Fibroblast of lung (primary cell): ENCODE measurements at places on chromosomes 12 and 14. TPM values are rescaled to one million over a fixed set of nuclear protein-coding genes. Genes with fewer than 3 reads are reported as not detected.

Gene MSI1
- total RNA-seq: under 0.01 TPM in 1 of 2 replicates, not detected in the other

Gene SYCP3
- total RNA-seq: 0.17 and 0.26 TPM in 2 replicates

Gene P2RX7
- total RNA-seq: 16.7 and 17.2 TPM in 2 replicates

Gene KLRC2
- total RNA-seq: not detected in 2 replicates

Gene CLEC7A
- total RNA-seq: not detected in 2 replicates

Gene PDE3A
- 0.17 and 0.26 TPM in 2 replicates for total RNA-seq

Gene CIROP
- total RNA-seq: 0.17 and 1.0 TPM in 2 replicates

Gene HEBP1
- 23.6 and 33.7 TPM in 2 replicates for total RNA-seq

Gene CCDC196
- total RNA-seq: not detected in 2 replicates

Gene NGB
- not detected in 2 replicates for total RNA-seq

- H3K36me3 ChIP-seq: no peaks in the 10 kb centered on the region
- DNase-seq: no peak
Observed at GRCh38 chr14:30440961-30441360, 118.0 kb upstream of the G2E3 start.

DNA sequence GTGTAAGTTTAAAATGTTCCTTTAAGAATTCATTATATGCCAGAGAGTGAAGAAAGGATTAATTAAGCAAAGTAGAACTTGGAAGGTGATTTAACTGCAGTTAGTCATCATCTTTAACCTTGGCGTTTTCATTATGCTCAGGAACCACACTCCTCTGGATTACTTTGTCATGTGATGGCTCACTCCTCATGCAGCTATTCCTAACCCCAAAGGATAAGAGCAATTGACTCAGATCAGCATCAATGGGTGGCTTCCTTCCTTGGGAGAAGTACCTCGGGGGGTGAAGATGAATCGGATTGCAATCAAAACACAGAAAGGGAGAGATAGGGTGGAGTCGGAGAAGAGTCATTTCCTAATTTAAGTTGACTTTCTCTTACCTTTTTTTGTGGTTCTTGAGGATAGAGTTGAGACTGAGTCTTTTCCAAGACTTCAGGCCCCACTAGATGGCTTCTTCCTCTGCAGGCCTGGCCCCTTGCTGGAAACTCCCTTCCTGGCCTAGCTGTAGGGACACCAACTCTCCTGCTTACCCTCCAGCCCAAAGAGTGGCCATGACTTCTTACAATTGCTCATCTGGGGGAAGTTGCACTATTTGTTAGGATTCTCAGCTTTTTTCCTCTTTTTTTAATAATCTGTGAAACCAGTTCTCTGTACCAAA lies 238.6 kb upstream of the DDHD1 start:
- DNase-seq: peak; percentile 57
- no peaks in the 10 kb centered on the region for H3K27me3 ChIP-seq
- H3K36me3 ChIP-seq: no peaks in the 10 kb centered on the region
- peak overlapping the region; percentile 56 for H3K27ac ChIP-seq
- peaks cover 4% of the 10 kb centered on the region for H3K4me1 ChIP-seq
- H3K4me3 ChIP-seq: no peak overlapping the region

DNA sequence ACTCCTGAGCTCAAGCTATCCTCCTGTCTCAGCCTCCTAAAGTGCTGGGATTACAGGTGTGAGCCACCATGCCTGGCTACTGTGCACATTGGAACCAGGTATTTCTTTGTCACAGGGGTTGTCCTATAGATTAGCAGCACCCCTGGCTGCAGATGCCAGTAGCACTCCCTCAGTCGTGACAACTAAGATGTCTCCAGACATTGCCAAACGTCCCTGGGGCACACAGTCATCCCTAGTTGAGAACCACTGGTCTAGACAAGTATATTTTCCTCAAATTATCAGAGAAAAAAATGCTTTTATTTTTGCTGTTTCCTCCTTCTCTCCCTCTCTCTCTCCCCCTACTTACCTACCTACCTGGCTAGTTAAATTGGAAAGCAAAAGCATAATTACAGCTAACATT lies 17.9 kb upstream of the P2RX7 start:
- H3K27ac ChIP-seq: no peak overlapping the region
- no peak overlapping the region for H3K4me3 ChIP-seq
- H3K4me1 ChIP-seq: no peaks in the 10 kb centered on the region
- DNase-seq: no peak
- H3K36me3 ChIP-seq: no peaks in the 10 kb centered on the region
- H3K27me3 ChIP-seq: no peaks in the 10 kb centered on the region

DNA sequence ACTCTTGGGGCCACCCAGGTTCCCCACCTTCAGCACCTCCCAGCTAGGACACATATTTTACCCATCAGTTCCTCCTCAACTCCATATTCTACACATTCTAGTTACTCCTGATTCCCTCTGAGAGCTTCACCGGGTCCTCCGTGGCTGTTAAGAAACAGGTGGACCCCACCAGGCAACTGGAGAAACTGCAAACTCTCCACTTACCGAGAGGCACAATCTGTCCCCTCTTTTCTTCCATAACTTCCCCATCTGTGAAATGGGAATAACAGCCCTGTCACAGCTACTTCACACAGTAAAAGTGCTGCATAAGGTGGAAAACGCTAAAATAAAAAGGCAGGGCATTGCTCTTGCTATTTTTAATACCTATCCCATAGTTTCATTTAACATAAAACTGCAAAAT lies 1.5 kb downstream of the SLC7A8 start:
- H3K4me3 ChIP-seq: peak overlapping the region; percentile 58
- H3K27me3 ChIP-seq: peaks cover 15% of the 10 kb centered on the region
- H3K27ac ChIP-seq: no peak overlapping the region
- H3K4me1 ChIP-seq: no peaks in the 10 kb centered on the region
- no peaks in the 10 kb centered on the region for H3K36me3 ChIP-seq

GRCh38 chr12:64627771-64628170 lies 17.5 kb downstream of the RASSF3 start:
- no peaks in the 10 kb centered on the region for H3K27me3 ChIP-seq
- no peak overlapping the region for H3K4me3 ChIP-seq
- H3K4me1 ChIP-seq: peaks cover 16% of the 10 kb centered on the region
- no peak overlapping the region for H3K27ac ChIP-seq
- no peaks in the 10 kb centered on the region for H3K36me3 ChIP-seq

- peak; percentile 72 for DNase-seq
- peaks cover 10% of the 10 kb centered on the region for H3K4me1 ChIP-seq
- H3K4me3 ChIP-seq: no peak overlapping the region
- H3K36me3 ChIP-seq: no peaks in the 10 kb centered on the region
- H3K27ac ChIP-seq: peak overlapping the region; percentile 15
Observed at GRCh38 chr12:66047411-66048021, 83.0 kb downstream of the LLPH start.

- peak; percentile 50 for DNase-seq
- no peaks in the 10 kb centered on the region for H3K4me1 ChIP-seq
- H3K27me3 ChIP-seq: peaks cover 17% of the 10 kb centered on the region
Observed at GRCh38 chr12:120397824-120398540, 29.0 kb upstream of the MSI1 start.

- no peak overlapping the region for H3K4me3 ChIP-seq
- H3K4me1 ChIP-seq: no peaks in the 10 kb centered on the region
- DNase-seq: no peak
- H3K36me3 ChIP-seq: no peaks in the 10 kb centered on the region
Observed at GRCh38 chr12:77328326-77328725, 263.0 kb upstream of the E2F7 start.

- DNase-seq: no peak
- no peaks in the 10 kb centered on the region for H3K27me3 ChIP-seq
- H3K4me1 ChIP-seq: peaks cover 27% of the 10 kb centered on the region
- no peak overlapping the region for H3K4me3 ChIP-seq
- H3K36me3 ChIP-seq: peaks cover 13% of the 10 kb centered on the region
Observed at GRCh38 chr14:105473033-105473676, 1.5 kb upstream of the CRIP2 start.

DNA sequence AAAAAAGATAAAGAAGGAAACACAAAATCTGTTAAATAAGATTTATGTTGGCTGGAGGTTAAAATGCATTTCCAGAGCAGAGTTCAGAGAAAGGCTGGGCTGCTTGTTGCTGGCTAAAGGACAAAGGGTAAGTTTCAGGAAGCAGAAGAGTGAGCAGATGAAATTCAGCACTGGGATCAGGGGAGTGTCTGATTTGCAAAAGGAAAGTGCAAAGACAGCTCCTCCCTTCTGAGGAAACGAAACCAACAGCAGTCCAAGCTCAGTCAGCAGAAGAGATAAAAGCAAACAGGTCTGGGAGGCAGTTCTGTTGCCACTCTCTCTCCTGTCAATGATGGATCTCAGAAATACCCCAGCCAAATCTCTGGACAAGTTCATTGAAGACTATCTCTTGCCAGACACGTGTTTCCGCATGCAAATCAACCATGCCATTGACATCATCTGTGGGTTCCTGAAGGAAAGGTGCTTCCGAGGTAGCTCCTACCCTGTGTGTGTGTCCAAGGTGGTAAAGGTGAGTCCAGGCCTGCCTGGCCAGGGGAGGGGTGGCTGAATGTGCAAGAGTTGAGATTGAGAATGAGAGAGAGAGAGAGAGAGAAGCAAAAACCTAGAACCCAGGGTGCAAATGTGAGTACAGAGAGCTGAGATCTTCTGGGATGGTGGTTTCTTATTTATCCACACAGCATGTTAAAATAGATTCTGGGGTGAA lies at the start of gene OAS1:
TSS of gene OAS1 (plus strand) at position 251 of the 703 bp plus-strand sequence. CDS start at position 329, 78 bp downstream.
- H3K27ac ChIP-seq: no peak within 1 kb of the TSS
- H3K4me1 ChIP-seq: no peaks in the 10 kb centered on the region

DNA sequence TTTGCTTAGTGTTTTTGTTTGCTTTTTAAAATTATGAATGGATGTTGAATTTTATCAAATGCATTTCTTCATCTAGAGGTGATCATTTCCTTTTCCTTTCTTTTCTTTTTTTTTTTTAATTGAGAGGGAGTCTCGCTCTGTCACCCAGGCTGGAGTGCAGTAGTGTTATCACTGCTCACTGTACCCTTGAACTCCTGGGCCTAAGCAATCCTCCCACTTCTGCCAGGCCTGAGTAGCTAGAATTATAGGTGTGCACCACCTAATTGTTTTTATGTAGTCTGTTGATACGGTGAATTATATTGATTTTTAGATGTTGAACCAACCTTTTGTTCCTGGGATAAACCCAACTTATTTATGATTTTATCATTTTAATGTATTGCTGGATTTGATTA lies 1.5 kb upstream of the CDKL1 start:
- DNase-seq: no peak
- H3K4me1 ChIP-seq: peaks cover 18% of the 10 kb centered on the region
- H3K4me3 ChIP-seq: no peak overlapping the region
- no peaks in the 10 kb centered on the region for H3K36me3 ChIP-seq
- no peaks in the 10 kb centered on the region for H3K27me3 ChIP-seq
- no peak overlapping the region for H3K27ac ChIP-seq

GRCh38 chr12:27488479-27488878 lies 35.5 kb upstream of the PPFIBP1 start:
- H3K36me3 ChIP-seq: no peaks in the 10 kb centered on the region
- H3K27me3 ChIP-seq: no peaks in the 10 kb centered on the region
- no peak overlapping the region for H3K4me3 ChIP-seq

DNA sequence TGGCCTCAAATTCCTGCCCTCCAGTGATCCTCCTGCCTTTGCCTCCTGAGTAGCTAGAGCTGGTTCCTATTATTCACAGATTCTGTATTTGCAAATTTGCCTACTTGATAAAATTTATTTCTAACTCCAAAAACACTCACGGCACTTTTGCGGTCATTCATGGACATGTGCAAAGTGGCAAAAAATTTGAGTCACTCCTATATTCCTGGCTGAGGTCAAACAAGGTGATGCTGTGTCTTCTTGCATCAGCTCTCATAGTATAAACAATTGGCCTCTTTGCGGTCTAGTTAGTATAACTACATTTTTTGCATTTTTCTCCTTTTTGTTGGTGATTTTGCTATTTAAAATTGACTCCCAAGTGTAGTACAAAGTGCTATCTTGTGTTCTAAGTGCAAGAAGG lies 24.7 kb downstream of the ATF1 start:
- no peak overlapping the region for H3K4me3 ChIP-seq
- no peaks in the 10 kb centered on the region for H3K27me3 ChIP-seq
- H3K36me3 ChIP-seq: no peaks in the 10 kb centered on the region
- H3K27ac ChIP-seq: peak overlapping the region; percentile 52
- H3K4me1 ChIP-seq: peaks cover 17% of the 10 kb centered on the region
- peak; percentile 98 for DNase-seq

- peak; percentile 54 for DNase-seq
- H3K4me3 ChIP-seq: peak overlapping the region; percentile 92
- H3K27ac ChIP-seq: peak overlapping the region; percentile 98
Observed at GRCh38 chr12:96196781-96197180, 2.6 kb downstream of the ELK3 start.

DNA sequence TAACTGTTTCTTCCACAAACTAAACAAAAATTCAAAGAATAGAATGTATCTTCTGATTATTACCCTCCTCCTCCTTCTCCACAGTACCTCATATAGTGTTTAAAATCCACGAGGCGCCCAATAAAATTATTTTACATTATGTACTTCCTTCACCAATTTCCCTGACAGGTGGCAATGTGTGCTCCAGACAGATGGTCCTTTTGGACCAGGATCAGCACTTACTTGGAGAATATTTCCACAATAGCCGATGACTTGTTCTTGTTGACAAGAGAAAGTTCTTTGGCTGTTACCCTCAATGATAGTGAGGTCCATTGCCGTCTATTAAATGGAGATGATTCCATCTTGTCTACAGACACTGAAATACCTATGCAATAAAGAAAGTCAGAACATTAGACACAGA lies 34.9 kb downstream of the LIMA1 start:
- H3K27ac ChIP-seq: no peak overlapping the region
- H3K27me3 ChIP-seq: no peaks in the 10 kb centered on the region
- peaks cover 14% of the 10 kb centered on the region for H3K4me1 ChIP-seq
- H3K36me3 ChIP-seq: no peaks in the 10 kb centered on the region

DNA sequence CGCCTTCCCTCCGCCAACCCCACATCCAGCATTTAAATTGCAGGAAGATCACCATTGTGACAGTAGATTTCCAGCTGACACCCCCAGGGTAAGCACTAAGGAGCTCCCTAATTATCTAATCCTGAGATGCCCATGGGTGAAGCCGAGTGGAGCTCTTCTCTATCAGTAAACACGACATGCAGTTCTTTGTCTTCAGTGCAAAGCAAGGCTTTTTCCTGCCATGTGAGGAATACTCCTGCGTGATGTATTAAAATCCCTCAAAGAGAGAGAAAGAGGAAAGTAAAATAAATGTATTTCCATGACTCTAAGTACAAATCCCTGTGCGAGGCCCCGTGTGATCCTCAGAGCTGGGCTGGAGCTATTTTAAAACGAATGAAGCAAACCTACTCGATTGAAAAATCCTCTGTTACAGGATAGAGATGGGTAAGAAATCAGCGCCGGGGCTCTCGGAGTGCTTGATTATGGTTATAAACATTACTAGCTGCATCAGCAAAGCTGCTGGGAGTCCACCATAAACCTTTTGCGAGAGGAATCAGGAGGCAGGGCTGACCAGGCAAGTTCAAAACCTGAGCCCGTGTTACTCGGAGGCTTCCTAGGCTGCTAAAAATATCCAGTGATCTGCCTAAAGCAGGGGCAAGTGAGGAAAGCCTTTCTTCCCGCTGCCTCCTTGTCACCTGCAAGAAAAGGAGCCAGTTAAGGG lies 61.5 kb downstream of the MAP1LC3B2 start:
- no peak for DNase-seq
- H3K27me3 ChIP-seq: no peaks in the 10 kb centered on the region
- no peaks in the 10 kb centered on the region for H3K36me3 ChIP-seq
- no peak overlapping the region for H3K27ac ChIP-seq
- H3K4me3 ChIP-seq: no peak overlapping the region

- no peak overlapping the region for H3K4me3 ChIP-seq
- no peaks in the 10 kb centered on the region for H3K27me3 ChIP-seq
- DNase-seq: peak; percentile 96
- peak overlapping the region; percentile 90 for H3K27ac ChIP-seq
Observed at GRCh38 chr12:6182279-6182898, 17.8 kb upstream of the CD9 start.

GRCh38 chr14:51225751-51226150 lies 14.3 kb upstream of the TMX1 start:
- H3K4me3 ChIP-seq: no peak overlapping the region
- H3K27me3 ChIP-seq: no peaks in the 10 kb centered on the region
- H3K36me3 ChIP-seq: no peaks in the 10 kb centered on the region
- no peak overlapping the region for H3K27ac ChIP-seq
- DNase-seq: peak; percentile 76

GRCh38 chr14:28999656-29000055 lies 233.1 kb downstream of the FOXG1 start:
- H3K36me3 ChIP-seq: no peaks in the 10 kb centered on the region
- H3K27me3 ChIP-seq: no peaks in the 10 kb centered on the region
- H3K27ac ChIP-seq: no peak overlapping the region
- DNase-seq: no peak
